ENCODE measurements at places on chromosomes 11 and 22.
A peak's percentile ranks its signal among the peaks of the same experiment; 100 is the strongest.

DNA sequence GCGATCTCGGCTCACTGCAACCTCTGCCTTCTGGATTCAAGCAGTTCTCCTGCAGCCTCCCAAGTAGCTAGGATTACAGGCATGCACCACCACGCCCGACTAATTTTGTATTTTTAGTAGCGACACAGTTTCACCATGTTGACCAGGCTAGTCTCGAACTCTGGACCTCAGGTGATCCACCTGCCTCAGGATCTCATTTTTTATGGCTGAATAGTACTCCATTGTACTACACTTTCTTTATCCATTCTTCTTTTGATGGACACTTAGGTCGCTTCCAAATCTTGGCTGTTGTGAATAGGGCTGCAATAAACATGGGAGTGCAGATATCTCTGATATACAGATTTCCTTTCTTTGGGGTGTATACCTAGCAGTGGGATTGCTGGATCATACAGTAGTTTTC is 20.8 kb downstream of the XRCC6 start:
- DNase-seq: no peak

- no peak for DNase-seq
Measured at GRCh38 chr11:10637731-10638151, 55.8 kb downstream of the IRAG1 start.

DNA sequence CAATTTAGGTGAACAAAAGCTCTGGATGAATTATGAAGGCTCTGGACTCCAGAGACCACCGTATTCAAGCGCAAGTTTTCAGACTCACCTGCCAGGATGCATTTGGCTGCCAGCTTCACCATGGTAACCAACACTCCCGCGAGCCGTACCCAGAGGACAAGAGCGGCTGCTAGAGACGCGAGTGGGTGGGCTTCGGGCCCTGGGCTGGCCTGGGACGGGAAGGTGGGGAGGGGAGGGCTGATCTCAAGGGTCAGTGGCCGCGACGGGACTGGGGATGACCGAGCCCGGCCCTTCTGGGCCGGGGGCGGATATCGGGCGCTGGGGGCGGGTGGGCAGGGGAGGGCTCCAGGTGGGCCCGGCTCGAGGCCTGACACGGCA is 344 bp downstream of the IFT27 start:
- DNase-seq: peak; percentile 15

DNA sequence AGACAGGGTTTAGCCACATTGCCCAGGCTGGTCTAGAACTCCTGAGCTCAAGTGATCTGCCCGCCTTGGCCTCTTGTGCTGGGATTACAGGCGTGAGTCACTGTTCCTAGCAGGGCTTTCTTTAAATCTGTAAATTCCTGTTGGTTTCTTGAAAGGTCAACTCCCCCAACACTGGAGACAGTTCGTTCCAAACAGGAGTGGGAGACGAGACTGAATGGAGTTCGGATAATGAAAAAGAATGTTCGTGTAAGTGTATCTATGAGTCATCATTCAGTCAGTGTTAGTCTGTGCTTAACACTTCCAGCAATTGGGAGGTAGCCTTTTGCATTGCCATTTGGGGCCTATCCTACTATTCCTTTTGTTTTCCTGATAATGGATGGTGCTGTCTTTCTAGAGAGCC is 10.0 kb upstream of the BACE1-AS start:
- DNase-seq: peak; percentile 75

DNA sequence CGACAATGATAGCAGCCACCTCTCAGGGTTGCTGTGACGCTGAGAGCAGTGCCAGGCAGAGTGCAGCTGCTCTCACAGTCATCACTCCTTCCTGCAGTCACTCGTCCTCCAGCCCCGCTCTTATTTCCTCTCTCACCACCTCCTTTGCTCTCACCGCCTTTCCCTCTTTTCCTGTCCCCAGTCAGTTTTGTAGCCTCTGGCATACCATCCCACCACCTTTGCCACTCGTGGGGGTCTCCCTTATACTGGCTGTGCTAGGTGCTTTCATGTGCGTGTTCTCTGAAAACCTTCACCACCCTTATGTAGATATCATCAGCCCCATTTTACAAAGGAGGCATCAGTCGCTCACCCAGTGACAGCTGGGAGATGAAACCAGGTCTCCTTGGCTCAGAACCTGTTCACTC is 19.3 kb upstream of the ST3GAL4 start:
- DNase-seq: no peak

GRCh38 chr11:19453651-19454257 is 213.0 kb upstream of the E2F8 start:
- DNase-seq: no peak

GRCh38 chr22:27669798-27670599 is 131.6 kb downstream of the MN1 start:
- no peak for DNase-seq

DNA sequence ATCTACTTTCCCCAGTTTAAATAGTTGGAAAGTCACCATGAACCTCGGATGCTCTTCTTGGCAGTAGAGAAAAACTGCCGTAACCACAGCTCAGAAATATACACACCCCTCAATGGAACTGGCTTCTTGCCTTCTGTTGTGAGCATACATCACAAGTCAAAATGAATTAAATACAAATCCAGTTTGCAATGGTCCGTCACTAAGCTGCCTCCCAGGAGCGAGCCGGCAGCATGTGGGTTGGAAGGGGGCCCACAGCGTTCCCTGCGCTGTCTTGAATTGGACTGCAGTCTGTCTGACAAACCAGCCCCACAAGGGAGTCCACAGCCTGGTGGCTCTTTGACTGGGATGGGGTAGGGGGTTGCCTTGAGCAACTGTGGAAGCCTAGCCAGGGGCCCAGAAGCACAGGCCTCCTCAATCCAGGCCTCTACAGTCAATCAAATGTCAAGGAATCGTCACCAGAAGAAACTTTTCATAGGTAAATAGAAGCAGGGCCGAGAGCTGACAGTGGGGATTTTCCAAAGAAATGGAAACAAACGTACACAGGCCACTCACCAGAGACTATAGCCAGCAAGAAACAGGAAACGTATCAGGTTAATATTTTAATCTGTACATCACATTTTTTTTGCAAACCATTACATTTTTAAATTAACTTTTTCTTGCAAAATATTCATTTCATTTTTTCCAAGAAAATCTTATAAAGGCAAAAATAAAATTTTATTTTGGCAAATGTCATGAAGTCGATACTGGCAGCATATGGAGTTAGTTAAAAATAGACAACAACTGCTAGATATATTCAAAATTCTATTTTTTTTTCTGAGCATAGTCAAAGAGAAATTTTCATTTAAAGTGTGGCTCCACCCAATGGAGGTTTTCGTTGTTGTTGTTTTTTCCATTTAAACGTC is 38.5 kb downstream of the C11orf58 start:
- no peak for DNase-seq

DNA sequence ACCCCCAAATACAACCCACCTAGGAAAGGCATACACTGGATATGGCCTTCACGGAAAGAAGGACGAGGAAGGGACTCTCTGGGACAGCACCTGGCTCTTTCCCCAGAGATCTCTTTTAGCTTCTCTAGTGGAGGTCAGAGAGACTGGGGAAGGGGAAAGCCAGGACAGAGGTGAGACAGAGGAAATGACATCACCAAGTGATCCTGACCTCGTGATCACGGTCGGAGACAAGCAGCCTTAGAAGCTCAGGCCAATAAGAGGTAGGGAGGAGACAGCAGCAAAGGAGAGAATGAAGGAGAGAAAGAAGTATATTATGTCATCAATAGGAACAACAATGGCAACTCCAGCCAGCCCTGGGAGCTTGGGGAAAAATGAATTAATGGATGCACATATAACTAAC is 15.4 kb upstream of the TMPRSS13 start:
- DNase-seq: no peak
